ENCODE measurements at places on chromosomes 16 and 17. TPM values are rescaled to one million over a fixed set of nuclear protein-coding genes. Genes with fewer than 3 reads are reported as not detected.

GRCh38 chr16:22353191-22353919 lies 21.1 kb downstream of the CDR2 start:
- DNase-seq = peak; percentile 97
- peak overlapping the region; percentile 81 for H3K27ac ChIP-seq
- peaks cover 28% of the 10 kb centered on the region for H3K36me3 ChIP-seq
- no peaks in the 10 kb centered on the region for H3K27me3 ChIP-seq
- peaks cover 30% of the 10 kb centered on the region for H3K4me1 ChIP-seq

The TANGO6 gene
- 16.8 TPM for total RNA-seq

- DNase-seq = no peak
- H3K4me3 ChIP-seq = no peak overlapping the region
These were observed 27.0 kb downstream of the ZFPM1 start for GRCh38 chr16:88479793-88480760.

The GDPD1 gene
- total RNA-seq = 4.2 TPM

DNA sequence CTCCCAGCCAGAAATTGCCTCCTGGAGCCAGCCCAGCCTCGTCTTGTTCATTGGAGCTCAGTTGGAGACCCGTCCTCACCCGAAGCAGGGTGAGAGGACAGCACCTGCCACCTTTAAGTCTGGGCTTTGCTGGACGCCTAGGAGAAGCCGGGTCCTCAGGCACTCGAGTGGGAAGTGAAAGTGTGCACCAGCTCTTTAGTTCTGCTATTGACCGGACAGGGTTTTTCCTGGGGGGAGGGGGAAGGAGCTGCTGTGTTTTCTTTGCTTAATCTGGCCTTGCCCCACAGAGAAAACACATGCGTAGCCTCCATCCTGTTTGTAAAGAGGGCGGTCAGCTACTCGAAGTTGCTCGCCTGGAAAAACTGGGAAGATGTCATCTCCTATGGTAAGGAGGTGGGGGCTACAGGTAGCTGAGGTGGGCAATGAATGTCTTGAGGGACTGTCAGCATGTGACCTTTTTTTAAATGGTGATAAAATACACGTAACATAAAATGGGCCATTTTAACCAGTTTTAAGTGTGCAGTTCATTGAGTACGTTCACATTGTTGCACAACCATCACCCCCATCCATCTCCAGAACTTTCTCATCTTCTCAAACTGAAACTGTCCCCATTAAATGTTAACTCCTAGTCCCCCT lies 34.4 kb downstream of the CMIP start:
- H3K4me3 ChIP-seq = no peak overlapping the region
- DNase-seq = no peak
- H3K36me3 ChIP-seq = peaks cover 3% of the 10 kb centered on the region
- peaks cover 17% of the 10 kb centered on the region for H3K4me1 ChIP-seq

DNA sequence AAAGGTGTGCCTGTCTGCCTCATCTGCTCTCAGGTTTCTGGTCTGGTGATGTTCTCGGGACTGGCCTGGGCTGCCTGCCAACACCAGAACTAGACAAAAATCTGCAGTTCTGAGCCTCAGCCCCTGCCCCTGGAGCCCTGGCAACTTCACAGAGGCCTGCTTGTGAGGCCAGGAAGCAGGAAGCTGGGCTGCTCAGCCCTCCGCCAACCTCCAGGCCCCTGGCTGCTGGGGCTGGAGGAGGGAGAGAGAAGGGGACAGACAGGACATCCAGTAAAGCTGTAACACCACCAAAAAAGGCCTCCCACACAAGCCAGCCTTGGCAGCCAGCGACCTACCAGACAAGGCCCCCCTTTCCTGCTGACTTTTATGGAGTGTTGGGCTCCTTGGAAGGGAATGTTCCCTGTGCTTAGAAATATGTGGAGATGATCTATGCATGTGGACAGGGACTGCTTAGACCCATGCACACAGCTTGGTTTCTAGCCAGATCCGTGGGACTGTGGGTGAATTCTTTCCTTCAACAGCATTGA lies 157.6 kb downstream of the XYLT1 start:
- no peaks in the 10 kb centered on the region for H3K27me3 ChIP-seq
- H3K36me3 ChIP-seq = no peaks in the 10 kb centered on the region
- no peak overlapping the region for H3K27ac ChIP-seq
- peak; percentile 59 for DNase-seq
